ENCODE measurements at places on chromosomes 4 and X.

DNA sequence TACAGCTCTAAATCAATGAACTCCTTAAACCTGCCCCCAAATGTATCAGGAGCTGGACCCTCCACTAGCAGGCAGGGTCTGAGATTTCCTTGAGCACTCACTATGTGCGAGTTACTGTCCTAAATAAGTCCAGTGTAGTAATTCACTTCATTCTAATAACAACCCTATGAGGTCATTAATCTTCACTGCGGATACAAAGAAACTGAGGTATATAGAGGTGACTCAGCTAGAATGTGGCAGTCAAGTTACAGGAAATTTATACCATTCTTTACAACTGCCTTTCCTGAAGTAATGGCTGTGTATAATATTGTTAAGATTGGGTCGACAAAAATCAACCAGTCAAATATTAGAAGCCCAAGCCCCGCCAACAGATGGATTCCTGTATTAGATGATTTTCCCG, 473.9 kb upstream of the FTHL17 start:
- peak; percentile 36 for DNase-seq

DNA sequence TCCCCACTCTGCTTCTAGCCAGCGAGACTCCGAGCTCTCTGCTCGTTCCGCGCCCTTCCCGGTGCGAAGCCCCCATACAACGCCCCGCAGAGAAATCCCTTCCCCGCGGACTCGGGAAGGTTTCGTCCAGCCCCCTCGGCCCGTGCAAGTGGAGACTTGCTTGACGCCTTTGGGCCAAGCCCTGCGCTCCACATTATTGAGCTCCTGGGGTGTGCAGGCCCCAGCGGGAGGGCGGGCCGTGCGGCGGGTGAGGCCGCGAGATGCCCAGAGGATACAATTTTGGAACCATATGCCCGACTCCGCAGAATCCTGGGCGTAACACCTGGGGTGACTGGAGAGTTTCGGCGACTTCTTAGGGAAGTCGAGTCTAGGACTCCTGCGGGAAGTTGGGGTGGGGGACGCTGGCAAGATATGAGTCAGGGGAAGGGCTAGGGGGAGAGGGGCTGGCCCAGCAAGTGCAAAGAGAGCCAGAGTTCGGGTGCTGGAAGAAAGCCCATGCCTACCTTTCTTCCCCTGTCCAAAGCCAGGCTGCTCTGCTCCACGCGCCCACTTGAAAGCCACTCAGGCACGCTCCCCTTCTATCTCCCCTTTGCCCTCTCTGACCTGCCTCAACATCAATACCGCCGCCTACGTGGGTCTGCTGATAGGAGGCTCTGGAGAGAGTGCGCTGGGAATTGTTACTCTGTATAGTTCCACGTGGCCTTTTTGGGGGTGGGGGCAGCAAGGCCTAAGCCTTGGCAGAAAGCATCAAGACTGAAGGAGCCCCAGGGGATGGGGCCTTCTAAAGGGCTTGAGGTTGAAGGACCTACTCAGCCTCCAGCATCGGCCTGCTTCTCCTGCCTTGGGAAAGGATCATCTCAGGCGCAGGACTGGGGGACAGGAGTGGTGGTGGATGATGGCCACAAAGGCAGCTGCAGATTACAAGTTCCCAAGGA, 1.2 kb upstream of the ELF4 start:
- no peak for DNase-seq

DNA sequence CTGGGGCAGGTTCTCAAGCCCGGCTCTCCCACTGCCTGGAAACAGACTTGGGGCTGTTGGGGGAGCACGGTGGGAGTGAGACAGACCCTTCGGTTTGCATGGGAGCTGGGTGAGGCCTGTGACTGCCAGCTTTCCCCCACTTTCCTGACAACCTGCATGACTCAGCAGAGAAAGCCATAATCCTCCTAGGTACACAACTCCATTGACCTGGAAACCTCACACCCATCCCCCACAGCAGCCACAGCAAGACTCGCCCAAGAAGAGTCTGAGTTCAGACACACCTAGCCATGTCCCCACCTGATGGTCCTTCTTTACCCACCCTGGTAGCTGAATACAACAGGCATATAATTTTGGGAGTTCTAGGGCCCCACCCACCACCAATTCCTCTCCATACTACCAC, 57.6 kb upstream of the UBQLN2 start:
- DNase-seq: no peak

- DNase-seq: no peak
Observed at GRCh38 chr4:5984843-5985242, 33.4 kb downstream of the C4orf50 start.

GRCh38 chrX:17020356-17020755, 73.9 kb downstream of the REPS2 start:
- DNase-seq: peak; percentile 38

DNA sequence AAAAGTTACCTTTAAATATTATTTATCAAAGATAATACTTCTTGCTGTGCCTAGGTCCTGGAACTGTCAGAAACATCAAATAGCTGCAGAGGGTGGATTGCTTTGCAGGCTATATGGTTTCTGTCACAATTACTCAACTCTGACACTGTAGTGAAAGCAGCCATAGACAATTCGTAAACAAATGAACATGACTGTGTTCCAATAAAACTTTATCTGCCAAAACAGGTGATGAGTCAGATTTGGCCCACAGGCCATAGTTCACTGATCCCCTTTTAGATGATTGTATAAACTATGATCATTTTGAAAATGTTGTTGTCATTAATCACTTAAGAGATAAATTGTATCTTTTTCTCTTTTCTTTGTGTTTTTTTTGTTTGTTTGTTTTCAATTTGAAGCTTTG, 8.4 kb upstream of the MEPE start:
- DNase-seq: no peak

DNA sequence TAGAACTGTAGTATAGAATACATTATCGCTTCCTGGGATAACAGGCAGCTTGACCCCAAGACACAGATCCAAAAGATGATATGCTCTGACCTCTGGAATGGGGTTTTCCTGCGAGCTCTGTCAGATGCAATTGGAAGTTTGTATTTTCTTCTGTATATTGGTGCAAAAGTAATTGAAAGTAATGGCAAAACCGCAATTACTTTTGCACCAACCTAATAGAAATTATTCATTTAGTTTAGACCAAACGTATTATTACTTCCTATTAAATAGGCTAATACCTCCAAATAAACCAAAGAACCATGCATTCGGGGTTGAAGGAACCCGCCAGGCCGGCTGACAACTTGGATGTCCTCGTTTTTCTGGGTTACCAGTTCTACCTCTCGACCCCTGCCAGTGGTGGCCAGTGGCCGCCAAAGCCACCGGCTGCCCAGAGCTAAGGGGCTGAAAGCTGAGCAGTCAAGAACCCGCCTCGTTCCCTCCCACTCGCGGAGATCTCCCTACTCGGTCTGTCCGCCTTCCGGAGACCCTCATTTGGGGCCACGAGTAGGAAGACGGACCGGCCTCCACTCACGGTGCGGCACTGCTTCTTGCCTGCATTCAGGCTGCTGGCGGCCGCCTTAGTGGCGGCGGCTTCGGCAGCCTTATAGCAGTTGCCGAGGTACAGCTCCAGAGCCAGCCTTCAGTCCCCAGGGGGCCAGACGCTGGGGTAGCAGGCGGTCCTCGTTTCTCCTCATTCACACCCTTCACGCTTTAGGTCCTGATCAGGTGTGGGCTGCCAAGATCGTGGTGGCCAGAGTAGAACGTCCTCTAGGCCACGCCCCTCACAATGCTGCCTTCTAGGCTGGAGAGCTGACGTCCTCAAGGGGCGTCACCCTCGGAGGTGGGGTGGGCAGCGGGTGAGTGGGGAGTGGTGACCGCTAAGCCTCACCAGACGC, 121.9 kb downstream of the RBMX2 start:
- DNase-seq: peak; percentile 8

DNA sequence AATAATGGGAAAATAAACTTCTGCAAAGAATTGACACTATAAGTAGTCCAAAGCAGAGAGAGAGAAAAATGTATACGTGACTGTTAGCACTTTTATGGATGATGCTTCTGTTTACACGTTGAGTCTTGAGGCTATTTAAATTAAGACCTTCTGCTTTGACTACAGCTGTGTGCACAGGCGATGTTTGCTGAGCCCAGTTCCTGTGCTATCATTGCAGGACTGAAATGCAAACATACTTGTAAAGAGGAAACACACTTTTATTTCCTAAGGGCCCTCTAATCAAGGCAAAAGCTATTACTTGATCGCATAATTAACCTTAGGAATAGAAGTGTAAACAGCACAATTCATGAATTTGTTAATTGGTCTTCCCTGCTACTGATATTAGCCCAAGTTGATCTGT, 226.9 kb downstream of the FBXW7 start:
- DNase-seq: no peak

GRCh38 chr4:78722320-78722719, 53.8 kb upstream of the BMP2K start:
- no peak for DNase-seq

- DNase-seq: no peak
Observed at GRCh38 chr4:160299608-160300007, 1196.7 kb downstream of the RAPGEF2 start.

GRCh38 chr4:46933686-46934085, 24.6 kb upstream of the COX7B2 start:
- DNase-seq: no peak

- DNase-seq: no peak
Observed at GRCh38 chr4:2288051-2288541, 26.2 kb upstream of the MXD4 start.

DNA sequence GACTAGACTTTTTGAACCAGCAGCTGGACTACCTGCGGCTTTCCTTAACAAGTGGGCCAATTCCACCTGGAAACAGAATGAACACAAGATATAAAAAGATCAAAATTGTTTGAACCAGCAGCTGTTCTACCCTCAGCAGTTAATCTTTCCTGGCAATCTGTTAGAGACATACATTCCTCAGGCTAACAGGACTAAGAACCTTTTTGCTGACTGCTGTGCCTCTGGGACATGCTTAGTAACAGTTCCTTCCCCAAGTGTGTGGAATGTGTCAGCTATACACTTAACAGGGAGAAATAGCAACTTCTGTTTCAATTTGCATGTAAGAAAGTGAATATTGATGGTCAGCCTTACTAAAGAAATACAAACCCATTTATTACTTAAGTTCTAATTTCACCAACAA, 554.4 kb downstream of the ARAP2 start:
- DNase-seq: no peak

DNA sequence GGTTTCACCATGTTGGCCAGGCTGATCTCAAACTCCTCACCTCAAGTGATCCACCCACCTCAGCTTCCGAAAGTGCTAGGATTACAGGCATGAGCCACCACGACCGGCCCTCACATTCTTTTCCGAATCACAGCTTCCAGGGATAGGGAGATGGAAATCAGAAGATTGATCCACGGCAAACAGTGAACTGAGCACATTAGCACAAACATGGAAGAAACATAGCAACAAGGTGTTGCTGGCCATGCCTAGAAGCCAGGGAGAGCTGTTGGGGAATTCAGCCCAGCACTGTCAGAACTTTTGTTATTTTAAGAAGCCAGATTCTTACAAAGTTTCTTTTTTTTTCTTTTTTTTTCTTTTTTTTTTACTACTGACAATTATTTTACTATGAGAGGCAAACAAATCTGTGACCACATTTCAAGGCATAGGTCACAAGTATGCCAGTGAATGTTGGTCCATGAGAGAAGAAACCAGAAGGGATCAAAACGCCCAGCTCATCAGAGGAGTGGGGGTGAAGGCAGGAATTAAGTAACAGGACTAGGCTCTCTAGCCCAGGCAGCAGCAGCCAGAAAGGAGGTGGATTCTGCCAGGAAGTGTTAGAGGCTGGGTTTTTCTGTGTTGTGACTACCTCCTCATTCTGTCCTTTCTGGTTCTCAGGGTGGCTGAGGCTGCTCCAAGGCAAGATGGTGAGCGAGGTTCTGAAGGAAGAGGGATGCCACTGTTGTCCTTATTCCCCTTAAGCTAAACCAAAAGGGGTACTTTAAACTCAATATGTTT, 44.1 kb downstream of the TEC start:
- DNase-seq: no peak

DNA sequence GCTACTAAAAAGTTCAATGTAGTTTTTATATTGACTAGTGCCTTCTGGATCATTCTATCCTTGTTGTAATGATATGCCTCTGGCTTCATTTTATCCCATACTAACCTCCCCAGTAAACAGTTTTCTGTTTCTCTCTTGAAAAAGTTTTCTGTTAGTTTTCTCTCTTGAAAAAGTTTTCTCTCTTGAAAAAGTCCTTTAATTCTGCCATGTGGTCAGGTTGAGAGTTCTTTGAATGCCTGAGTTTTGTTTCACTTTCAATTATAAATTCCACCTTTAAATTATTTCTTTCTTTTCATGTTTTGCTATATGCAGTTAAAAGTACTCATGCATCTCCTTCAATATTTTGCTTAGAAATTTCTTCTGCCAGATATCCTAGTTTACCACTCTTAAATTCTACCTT, 1139.6 kb downstream of the STPG2 start:
- no peak for DNase-seq

DNA sequence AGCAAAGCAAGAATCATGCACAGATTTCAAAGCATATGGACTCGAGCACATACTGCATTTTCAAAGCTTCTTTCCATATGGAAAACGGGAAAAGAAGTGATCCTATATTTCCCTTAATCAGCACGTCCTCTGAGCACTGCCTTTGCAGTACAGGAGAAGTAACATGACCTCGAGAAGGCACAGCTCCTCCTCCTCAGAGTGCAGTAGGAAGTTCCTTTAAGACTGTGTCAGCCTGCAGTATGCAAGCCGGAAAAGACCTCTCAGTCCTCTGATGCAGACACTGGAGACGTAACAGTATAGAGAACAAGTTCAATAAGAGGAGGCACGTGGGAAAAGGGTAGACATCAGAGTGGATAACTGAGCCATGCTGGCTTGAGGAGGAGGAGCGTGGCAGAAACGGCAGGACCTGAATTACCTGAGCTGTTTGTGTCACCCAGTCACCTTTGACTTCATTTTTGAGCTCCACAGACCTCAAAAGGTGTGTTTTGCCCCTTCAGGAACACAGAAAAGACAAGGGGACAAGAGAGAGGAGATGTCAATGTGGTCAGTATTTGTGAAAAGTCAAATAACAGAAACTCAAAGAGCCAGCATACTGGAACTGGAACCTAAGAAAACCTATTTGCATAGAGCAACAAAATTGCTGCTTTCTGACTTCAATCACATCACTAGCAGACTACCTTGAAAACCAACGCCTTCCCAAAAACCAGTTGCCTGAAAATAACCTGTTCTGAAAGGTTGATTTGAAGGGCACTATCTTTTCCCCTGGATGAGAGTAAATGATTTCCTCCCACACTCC, 20.8 kb downstream of the IRF2 start:
- peak; percentile 84 for DNase-seq

GRCh38 chr4:150771382-150771781, 189.4 kb downstream of the MAB21L2 start:
- DNase-seq: no peak

DNA sequence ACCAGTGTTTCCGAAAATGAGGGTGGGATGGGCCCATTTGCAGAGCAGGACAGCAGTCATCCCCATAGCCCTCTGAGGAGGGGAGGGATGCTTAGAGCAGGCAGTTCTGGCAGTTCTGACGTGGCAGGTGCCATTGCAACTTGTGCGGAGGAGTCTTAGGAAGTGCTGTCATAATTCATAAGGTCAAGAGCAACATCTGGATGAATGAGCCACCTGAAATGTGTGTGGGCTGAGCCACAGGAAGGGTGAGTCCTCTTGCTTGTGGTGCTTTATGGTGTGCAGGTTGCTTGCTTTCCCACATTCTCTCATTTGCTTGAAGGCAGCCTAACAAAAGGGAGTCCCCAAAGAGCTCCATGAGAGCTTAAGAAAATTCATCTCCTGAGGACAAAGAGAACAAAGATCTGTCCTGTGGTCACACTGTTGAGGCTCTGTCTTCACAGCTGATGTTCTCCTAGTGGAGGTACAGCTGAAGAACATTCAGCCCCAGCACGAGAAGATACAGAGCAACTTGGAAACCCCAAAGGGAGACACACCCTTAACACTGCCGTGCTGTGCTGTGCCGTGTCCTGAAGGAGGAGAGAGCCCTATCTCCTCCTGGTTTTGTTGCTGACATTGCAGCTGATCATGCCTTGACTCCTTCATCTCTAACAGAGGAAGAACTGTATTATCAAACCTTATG, 60.3 kb downstream of the DLG3 start:
- DNase-seq: no peak
